Breast epithelium (tissue), 4 donors: ENCODE measurements at places on chromosomes 7 and 10.

GRCh38 chr7:154450451-154450850 is 398.3 kb downstream of the DPP6 start:
- no peak for DNase-seq

GRCh38 chr10:10498781-10499180 is 518.9 kb upstream of the CELF2 start:
- DNase-seq: no peak

- DNase-seq: no peak
Measured at GRCh38 chr10:46317889-46318288, 31.1 kb downstream of the ANTXRL start.

GRCh38 chr7:73555411-73555982 is 2.0 kb downstream of the BCL7B start:
- no peak for DNase-seq

DNA sequence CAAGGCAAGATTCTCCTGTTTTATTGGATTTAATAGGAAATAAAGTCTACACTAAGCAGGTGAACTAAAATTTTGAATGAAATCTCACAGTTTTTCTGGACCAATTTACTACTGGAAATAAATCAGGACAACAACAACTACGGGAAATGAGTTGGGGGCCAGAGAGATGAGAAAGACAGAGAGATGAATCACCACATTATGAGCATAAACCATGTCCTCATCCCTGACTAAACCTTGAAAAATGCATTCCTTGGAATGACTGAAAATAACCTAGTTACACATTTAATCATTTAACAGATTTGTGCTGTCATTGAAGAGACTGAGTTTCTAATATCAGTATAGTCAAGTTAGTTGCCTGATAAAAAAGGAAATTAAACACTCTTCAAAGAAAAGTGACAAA is 608.4 kb upstream of the KCND2 start:
- no peak for DNase-seq

GRCh38 chr10:123639131-123639530 is 27.0 kb upstream of the GPR26 start:
- DNase-seq: peak; percentile 22

- no peak for DNase-seq
Measured at GRCh38 chr7:42461537-42461936, 224.5 kb upstream of the GLI3 start.

DNA sequence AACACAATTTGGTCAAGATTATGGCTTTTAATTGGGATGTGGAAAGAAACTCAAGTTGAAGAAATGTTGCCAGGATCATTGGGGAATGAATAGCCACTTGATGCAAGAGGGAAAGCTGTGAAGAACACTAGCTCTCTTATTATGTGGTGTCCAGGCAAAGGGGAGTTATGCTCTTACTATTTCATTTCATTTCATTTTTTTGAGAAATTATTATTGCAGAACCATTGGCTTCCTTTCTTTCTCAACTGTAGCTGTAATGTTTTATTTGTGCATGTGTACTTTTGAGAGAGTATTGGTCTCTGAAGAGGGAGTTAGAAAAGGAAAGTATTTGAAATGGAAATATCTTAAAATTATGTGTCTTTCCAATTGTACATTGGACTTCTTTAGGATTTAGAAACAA is 312.6 kb upstream of the BMPER start:
- no peak for DNase-seq

- DNase-seq: no peak
Measured at GRCh38 chr10:113058523-113059370, 108.7 kb downstream of the TCF7L2 start.

DNA sequence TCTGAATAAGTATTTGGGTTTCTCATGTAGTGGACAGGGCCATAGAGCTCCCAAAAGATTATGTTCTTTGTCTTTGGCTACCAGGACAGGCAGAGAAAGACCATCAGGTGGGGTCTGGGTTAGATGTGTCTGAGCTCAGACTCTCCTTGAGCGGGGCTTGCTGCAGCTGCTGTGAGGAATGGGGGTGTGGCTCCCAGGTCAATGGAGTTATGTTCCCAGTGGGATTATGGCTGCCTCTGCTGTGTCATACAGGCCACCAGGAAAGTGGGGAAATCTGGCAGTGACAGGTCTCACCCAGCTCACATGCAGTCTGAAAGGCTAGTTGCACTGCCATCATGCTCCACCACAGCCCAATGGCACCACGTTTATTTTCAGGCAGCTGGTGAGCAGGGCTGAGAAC is 97.0 kb upstream of the FERD3L start:
- DNase-seq: no peak

DNA sequence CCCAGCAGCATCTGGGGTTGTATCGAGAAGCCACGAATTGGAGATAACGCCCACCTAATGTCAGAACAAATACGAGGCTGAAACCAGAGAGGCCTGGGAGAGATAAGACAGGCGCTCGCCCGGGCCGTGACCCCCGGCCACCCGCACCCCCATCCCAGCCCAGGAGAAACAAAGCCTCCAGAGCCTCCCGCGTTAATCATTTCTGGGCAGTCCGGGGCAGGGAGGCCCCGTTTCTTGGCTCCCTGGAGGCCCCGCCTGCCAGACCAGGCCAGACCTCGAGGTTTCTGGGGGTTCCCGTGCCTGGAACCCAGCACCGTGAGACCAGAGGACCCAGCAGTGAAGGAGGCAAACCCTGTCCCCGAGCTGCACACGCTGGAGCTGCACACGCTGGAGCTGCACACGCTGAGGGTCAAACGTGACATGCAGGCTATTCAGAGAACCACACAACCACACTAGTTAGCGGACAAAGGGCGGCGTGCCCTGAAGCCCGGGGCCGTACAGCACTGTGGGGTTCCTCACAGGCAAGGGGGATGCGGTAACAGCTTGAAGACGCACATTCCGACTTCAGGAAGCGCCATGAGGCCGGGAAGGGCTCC is 53.4 kb downstream of the FOXL3 start:
- no peak for DNase-seq

DNA sequence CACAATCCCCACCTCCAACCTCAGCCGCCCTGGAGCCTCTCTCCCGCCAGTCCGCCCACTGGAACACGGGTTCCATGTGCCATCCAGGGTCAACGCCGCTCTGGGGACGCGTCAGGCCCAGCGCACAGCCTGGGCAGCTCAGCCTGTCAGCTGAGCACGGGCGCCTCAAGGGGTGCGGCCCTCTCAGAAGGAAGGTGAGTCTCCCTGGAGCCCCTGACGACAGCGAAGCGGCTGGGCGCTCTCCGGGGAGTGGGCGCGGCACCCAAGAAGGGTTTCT is 1.2 kb upstream of the SLC18A3 start:
- no peak for DNase-seq

DNA sequence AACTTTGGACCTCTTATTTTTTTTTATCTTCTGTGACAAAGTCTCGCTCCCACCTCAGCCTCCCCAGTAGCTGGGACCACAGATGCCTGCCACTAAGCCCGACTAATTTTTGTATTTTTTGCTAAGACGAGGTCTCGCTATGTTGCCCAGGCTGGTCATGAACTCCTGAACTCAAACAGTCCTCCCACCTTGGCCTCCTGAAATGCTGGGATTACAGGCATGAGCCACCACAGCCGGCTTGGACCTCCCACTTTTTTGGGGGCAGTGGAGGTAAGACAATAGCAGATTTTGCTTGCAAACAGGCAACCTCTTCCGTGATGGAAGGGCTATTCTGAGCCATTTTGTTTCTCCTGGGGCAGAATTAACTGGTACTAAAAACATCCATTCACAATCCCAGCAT is 1.2 kb upstream of the TRRAP start:
- no peak for DNase-seq

DNA sequence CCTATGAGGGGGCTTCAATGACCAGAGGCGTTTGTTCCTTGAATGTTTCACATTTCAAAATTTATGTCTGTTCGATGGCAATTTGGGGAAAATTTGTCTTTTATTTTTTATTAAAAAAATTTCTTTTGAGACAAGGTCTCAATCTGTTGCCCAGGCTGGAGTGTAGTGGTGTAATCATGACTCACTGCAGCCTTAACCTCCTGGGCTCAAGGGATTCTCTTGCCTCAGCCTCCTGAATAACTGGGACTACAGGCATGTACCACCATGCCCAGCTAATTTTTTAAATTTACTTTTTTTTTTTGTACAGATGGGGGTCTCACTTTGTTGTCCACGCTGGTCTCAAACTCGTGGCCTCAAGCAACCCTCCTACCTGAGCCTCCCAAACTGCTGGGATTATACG is 39.7 kb downstream of the OTUD1 start:
- no peak for DNase-seq

DNA sequence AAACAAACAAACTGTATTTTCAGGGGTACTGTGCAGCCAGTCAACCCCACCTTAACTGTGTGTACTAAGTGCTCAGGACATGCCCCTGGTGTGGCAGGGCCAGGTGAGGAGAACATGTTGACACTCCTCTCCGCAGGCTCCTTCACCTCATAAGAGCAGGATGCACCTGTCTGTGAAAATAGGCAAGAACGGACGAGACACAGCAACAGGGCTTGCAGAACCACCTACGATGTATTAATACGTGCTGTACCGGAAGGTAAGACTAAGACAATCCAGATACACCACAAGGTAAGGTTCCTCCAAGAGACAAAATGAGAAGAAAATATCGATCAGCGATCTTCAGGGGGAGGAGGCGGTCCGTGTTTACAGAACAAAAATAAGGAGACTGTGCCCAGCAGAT is 65.8 kb upstream of the CAMK2B start:
- DNase-seq: no peak

GRCh38 chr10:78231939-78232338 is 198.3 kb downstream of the RPS24 start:
- DNase-seq: no peak

DNA sequence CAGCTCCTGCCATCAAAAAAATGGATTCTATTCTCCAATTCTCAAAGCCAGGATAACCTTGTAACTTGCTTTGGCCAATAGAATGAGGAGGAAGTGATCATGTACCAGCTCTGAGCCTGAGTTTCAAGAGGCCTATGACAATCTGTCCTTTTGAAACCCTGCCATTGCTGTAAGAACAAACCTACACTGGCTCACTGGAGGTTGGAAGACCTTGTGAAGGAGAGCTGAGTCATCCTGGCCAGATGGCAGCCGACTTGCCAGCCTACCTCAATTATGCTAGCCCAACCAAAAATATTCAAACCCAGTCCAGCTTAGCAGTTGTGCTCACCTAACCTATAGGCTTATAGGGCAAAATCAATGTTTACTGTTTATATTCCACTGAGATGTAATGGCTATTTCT is 93.0 kb downstream of the HGF start:
- DNase-seq: no peak

- DNase-seq: no peak
Measured at GRCh38 chr10:48745662-48746245, 61.1 kb downstream of the WDFY4 start.

DNA sequence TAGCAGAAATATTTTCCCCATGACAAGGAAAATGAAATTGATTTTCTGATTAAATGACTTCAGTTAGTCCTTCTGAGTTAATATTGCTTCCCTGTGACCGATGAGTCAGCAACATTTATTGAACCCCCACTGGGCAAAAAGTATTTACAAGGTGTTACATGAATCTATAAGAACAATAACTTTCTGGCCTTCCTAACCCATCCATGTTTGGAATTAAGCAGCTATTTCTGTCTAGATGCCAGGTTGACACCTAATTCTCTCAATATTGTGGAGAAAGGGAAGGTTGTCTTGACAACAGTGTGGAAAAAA is 112.9 kb upstream of the JAZF1 start:
- DNase-seq: no peak

GRCh38 chr10:71743089-71743838 is 23.7 kb upstream of the C10orf105 start:
- no peak for DNase-seq

- no peak for DNase-seq
Measured at GRCh38 chr10:97522071-97522470, 23.3 kb downstream of the UBTD1 start.

GRCh38 chr10:80580638-80581468 is 43.2 kb downstream of the SH2D4B start:
- no peak for DNase-seq

DNA sequence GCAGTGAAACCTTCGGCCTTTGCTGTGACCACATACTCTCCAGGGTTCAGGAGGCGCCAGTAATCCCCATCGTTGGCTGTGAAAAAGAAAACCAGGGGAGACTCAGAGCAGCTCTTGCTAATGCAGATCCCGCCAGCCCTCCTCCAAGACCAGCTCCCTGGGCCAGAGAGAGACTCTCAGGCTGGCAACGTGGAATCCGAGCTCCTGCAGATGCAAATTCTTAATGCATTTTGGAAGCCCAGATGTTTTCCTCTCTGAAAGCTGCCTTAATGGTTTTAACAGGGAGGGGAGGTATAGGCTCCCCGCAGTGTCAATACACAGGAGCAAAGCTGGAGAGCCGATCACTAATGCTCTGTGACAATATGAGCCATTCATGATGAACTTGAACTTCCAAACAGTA is 80.8 kb downstream of the GPR26 start:
- no peak for DNase-seq

GRCh38 chr7:130090745-130091532 is 20.6 kb downstream of the KLHDC10 start:
- no peak for DNase-seq

- no peak for DNase-seq
Measured at GRCh38 chr7:42456267-42456666, 219.3 kb upstream of the GLI3 start.

DNA sequence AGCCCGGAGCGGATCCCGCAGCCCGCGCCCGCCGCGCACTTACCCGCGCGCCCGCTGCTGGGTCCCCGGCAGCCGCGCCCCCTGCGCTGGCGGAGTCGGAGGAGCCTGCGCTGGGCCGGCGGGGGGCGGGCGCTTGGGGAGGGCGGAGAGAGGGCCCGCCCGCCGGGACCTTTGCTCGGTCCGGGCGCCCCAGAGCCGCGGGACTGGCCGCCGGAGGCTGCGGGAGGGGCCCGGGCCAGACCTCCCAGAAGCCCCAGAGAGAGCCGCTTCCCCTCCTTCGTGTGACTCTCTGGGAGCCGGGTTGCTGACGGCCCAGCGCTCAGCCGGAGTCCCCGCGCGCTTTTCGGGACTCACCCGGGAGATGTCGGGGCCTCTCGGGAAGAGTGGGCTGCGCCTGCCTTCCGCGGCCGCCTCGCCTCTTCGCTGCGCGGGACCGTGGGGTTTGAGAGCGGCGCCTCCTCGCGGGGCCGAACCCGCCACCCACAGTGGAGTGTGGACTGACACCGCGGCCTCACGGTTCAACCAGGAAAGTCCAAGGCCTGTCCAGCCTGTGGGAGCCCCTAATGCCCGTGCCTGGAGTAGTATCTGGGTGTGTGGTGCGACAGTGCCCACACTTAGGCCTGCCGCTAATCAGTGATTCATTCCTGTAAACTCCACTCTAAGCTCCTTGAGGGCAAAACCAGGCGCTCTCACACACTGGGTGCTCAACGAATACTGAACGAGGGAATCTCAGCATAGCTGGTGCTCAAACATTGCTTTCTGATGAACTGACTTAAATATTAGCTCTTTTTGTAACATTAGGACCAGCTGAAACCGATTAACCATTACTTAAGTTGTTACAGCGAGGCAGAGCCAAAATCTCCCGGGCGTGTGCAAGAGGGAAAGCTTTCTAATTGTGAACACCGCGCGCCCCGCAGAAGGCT is at the start of gene GSDME:
Gene GSDME (minus strand): TSS at position 112 of the 923 bp plus-strand sequence. CDS start 7,690 bp downstream, outside the sequence.
- DNase-seq: no peak

DNA sequence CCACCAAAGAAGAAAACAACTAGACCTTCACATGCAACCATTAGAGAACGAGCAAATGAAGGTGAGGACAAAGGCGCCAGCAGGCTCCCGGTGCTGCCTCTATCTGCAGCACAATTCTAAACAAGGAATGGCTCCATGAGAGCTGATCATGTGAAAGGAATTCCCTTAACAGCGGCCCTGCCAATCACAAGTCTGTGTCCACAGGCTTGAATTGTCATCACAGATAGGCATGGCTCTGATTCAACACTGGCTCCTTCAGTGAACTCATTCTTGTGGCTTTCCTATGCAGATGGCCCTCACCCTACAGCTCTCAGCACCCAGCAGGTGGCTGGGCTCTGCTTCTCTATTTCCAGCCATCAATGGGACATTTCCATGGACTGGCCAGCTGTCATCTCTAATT is 36.2 kb downstream of the LAMB1 start:
- DNase-seq: no peak
